Left kidney (tissue), 8 donors: ENCODE measurements at places on chromosomes 3 and 15.

DNA sequence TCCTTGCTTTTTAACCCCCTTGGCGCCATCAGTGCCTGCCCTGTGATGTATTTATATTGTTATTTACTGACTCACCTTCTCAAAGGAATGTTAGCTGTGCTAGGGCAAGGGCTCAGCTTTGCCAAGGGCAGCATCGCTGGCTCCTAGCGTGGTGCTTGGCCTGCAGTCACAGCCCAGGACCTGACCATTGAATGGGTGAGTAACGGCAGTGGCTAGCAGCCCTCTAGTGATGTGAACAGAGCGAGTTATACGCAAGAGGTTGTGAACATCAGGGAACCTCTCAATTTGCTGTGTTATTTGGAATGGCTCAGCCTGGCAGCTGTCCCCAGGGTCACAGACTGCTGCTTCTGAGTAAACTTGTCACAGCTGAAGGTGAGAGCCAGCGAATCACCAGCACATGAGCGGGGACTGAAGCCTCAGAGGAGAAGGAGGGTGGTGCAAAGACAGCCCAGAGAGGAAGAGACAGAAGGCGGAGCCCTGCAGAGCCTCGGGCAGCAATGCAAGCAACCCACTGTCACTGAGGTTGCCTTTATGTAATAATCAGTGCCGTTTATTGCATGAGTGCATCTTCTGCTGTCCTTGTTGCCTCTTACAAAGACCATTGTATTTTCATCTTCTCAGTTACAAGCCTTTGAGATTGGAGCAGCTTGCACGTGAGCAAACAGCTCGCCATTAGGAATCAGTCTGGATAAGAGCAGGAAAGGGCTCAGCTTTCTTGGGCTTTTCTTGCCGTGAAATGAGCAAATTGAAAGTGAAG, 158.3 kb downstream of the SLCO3A1 start:
- DNase-seq: no peak

DNA sequence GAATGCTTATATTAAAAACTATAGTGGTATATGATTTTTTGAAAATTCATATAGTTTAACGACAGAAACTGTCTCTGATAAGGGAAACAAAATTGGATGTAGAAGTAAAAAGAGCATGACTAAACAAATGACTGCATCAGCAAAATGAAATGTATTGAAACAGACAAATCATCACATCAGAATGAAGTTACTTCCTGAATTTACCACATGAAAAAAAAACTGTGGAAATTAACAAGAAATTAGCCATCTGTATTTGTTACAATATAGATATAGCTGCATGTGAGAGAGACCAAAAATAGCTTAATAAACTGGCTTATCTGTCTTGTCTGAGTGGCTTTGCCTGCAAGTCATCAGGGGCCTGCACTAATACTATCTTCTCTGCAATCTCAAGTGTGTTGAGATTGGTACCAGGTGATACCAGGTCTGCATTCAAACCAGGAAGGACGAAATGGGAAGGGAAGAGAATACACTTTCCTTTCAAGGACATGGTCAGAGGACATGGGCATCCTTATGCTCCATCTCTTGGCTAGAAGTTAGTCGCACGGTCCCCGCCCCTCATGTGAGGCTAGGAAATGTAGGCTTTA, 388.7 kb downstream of the GRM7 start:
- no peak for DNase-seq

- DNase-seq: no peak
Observed at GRCh38 chr15:74482661-74483060, 21.7 kb upstream of the UBL7 start.

- no peak for DNase-seq
Observed at GRCh38 chr3:150064971-150065370, 94.3 kb upstream of the PFN2 start.

- DNase-seq: no peak
Observed at GRCh38 chr3:50194903-50195500, 3.6 kb downstream of the GNAT1 start.
